ENCODE measurements at places on chromosomes 5 and 9.

GRCh38 chr9:95462249-95463147 is 54.3 kb downstream of the PTCH1 start:
- peak; percentile 90 for DNase-seq

GRCh38 chr5:102289251-102289899 is 6.7 kb downstream of the SLCO4C1 start:
- DNase-seq: no peak

- no peak for DNase-seq
These were observed 72.0 kb downstream of the ACTBL2 start for GRCh38 chr5:57410374-57411320.

DNA sequence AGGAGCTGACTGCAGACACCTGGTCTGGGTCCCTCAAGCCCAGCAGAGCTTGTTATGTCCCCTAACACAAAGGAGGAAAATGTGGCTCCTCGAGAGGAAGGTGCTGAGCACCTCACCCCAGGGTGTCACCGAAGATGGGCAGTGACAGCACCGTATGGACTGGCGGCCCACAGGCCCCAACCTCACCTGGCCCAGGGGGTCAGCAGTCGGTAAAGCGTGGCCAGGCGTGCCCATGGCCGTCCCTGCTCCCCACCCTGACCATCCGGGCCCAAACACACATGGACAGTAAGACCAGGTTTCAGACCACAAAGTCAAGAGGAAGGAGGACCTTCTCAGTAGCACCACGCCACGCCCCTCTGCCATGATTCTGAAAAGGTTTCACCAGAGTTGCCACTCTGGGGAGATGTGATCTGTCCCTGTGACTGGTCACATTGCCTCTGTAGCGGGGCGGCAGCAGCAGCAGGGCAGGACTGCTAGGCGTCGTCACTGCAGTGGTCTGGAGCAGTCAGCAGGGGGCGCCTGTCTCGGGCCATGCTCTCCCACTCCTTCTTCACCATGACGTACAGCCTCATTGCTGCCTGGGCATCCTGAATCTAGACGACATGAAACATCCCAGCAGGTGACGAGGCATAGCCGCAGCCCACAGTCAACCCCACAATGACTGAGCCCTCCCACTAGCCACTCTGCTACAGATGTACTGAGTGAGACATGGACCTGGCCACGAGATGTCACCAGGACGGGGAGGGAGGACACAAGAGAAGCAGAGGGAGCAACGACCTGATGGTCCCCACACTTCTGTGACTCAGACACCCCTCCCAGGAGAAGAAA is 11.1 kb downstream of the REXO4 start:
- peak; percentile 74 for DNase-seq

- no peak for DNase-seq
These were observed 173.6 kb downstream of the DEPDC1B start for GRCh38 chr5:60526336-60526875.

All from EH (cell line).